NCI-H774 (cell line): ENCODE measurements at places on chromosomes 11 and 22.
A peak's percentile ranks its signal among the peaks of the same experiment; 100 is the strongest.

DNA sequence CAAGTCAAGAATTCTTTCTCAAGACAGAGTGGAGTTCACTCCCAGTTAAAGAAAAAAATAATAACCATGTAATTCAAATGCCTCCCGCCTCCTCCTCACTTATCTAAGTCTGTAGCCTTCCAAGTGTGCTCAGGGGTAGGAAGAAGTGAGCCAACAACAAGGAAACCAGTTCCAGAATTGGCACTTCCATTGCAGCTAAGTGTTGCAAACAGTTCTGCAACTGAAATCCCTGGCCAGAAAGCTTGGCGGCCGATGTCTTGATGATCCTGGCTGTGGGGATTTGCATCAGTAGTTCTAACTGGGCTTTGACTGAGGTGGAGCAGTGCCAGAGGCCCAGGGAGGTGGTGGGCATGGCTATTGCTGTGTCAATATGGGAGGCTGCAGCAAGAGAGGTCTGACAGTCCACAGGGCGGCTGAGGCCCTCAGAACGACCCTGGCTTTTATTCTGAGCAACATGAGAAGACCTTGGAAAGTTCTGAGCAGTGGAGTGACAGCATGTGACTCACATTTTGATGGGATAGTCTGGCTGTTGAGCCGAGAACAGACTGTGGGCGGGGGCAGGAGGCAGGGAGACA, 19.2 kb downstream of the DHCR7 start:
- DNase-seq: no peak

DNA sequence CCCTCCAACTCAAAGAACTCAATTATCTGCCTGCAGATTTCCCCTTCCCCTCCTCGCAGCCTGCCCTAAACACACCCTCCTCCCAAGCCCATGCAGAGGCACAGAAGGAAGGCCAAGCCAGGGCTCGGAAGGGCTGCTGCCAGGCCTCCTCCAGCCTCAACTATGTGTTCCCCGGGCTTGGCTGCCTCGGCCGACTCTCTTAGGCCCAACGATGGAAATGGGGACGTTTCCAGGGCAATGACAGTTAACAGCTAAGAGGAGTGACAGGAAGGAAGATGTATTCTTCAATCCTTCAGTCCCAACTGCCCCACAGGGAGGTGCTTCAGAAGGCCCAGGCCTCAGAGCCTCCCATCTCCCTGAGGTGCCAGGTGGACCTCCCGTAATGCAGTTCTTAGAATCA, 104.0 kb upstream of the AKIP1 start:
- no peak for DNase-seq

- peak; percentile 21 for DNase-seq
Measured at GRCh38 chr11:17991783-17992433, 20.9 kb downstream of the SERGEF start.

GRCh38 chr11:11230087-11230486, 123.0 kb downstream of the CSNK2A3 start:
- no peak for DNase-seq

GRCh38 chr11:47411884-47412746, 3.7 kb downstream of the SLC39A13 start:
- peak; percentile 15 for DNase-seq
